Stimulated activated CD4-positive, alpha-beta T cell treated with anti-CD3 and anti-CD28 coated beads, Interleukin-12 subunit alpha, Interleukin-12 subunit beta, amount 100 ng/mL, for 24 hours (primary cell): ENCODE measurements at places on chromosomes 6 and 20.
A peak's percentile ranks its signal among the peaks of the same experiment; 100 is the strongest.

GRCh38 chr6:129460221-129460620, 249.8 kb downstream of the ARHGAP18 start:
- DNase-seq = no peak

DNA sequence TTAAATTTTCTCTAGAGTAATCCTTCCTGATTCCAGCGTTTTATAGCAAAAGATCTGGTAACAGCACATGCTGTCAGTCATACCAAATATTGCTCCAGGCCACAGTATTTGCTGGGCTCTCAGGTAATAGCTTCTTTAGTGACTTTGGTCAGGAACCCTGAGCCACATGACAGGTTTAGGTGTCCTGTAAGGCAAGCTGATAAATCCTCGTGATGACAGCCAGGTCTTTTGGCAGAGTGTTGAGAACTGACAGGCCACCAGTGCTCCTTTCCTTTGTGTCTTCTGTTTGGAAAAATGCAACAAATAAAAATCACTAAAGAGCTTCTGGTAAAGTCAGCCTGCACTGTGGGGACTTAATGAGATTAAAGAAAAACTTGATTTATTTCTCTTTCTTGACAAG, 34.6 kb downstream of the PRDM13 start:
- DNase-seq = no peak

DNA sequence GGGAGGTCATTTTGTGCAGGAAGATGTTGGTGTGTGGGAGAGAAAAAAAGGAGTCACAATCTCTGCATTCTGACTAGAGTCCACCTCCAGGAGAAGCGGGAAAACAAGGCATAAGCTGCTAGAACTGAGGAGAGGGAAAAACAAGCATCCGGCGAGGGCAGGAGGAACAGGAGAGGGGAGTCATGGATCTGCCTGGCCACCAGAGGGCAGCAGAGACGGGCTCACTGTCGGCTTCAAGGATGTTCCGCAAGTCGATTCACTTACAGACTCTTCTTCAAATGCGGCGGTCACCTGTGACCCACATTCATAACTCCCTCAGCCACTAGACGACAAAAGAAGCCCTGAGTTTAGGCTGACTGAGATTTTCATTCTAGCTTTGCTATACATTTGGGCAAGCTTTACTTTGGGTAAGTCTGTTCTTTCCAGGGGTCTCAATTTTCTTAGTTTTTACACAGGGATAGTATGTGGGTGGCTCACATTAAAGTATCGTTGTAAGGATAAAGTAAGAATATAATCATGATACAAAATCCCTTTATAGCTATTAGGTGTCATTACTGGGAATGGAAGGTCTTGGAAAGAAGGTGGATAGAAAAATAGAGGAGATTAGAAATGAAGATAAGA, 6.6 kb upstream of the BTNL2 start:
- DNase-seq = peak; percentile 63

- no peak for DNase-seq
These were observed 305.8 kb downstream of the CD83 start for GRCh38 chr6:14423330-14423729.

DNA sequence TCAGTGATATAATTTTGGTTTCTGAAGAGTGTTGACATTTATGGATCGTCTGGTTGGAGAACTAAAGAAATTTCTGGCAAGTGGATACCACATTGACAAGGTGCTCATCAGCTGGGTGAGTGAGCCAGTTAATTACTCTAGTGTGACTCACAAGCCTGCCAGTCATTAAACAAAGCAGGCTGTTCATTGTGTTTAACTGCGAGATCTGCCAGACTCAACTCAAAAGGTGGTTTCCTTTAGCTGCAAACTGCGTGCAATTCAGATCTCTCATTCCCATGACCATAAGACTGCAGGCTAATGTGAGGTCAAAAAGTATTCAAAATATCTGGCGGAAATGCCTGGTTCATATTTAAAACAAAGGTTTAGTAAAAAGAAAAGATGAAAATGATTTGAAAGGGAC, 32.5 kb upstream of the IYD start:
- no peak for DNase-seq
